ENCODE measurements at places on chromosomes 2 and 18. TPM values are rescaled to one million over a fixed set of nuclear protein-coding genes. Genes with fewer than 3 reads are reported as not detected.
A peak's percentile ranks its signal among the peaks of the same experiment; 100 is the strongest.

Gene AKAIN1
- not detected for total RNA-seq

Gene CD8B2
- not detected for total RNA-seq

Gene DSC3
- 0.10 TPM for total RNA-seq

GRCh38 chr2:239020541-239021041 lies 172.7 kb downstream of the TWIST2 start:
- DNase-seq: no peak
- no peaks in the 10 kb centered on the region for H3K4me1 ChIP-seq
- no peak overlapping the region for H3K4me3 ChIP-seq
- H3K36me3 ChIP-seq: no peaks in the 10 kb centered on the region
- H3K27ac ChIP-seq: no peak overlapping the region

- H3K27me3 ChIP-seq: no peaks in the 10 kb centered on the region
- no peak overlapping the region for H3K4me3 ChIP-seq
- no peaks in the 10 kb centered on the region for H3K36me3 ChIP-seq
Observed at GRCh38 chr2:14673351-14673875, 40.9 kb downstream of the LRATD1 start.

GRCh38 chr2:239165206-239165831 lies 235.5 kb downstream of the HDAC4 start:
- peaks cover 87% of the 10 kb centered on the region for H3K36me3 ChIP-seq
- DNase-seq: peak; percentile 8
- H3K27ac ChIP-seq: no peak overlapping the region
- no peak overlapping the region for H3K4me3 ChIP-seq

DNA sequence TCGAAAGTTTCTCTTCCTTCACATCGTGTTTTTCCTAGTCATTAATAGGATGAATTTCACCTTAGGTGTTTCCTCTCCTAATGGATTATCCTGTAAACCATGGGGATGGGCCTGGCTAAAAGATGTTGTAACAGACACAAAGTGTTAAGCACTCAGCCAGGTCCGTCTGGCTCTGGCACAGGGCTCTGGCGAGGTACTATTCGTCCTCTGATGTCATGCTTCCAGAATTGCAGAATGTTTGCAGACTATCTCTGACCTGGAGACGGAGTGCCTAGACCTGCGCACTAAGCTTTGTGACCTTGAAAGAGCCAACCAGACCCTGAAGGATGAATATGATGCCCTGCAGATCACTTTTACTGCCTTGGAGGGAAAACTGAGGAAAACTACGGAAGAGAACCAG lies 13.2 kb downstream of the ATG16L1 start:
- H3K27ac ChIP-seq: no peak overlapping the region
- H3K4me3 ChIP-seq: no peak overlapping the region
- no peak for DNase-seq
- H3K36me3 ChIP-seq: peaks cover 100% of the 10 kb centered on the region

- H3K4me1 ChIP-seq: no peaks in the 10 kb centered on the region
- H3K27me3 ChIP-seq: peaks cover 8% of the 10 kb centered on the region
- no peak overlapping the region for H3K4me3 ChIP-seq
- no peaks in the 10 kb centered on the region for H3K36me3 ChIP-seq
- H3K27ac ChIP-seq: no peak overlapping the region
Observed at GRCh38 chr18:12423393-12423792, 15.7 kb downstream of the PRELID3A start.

DNA sequence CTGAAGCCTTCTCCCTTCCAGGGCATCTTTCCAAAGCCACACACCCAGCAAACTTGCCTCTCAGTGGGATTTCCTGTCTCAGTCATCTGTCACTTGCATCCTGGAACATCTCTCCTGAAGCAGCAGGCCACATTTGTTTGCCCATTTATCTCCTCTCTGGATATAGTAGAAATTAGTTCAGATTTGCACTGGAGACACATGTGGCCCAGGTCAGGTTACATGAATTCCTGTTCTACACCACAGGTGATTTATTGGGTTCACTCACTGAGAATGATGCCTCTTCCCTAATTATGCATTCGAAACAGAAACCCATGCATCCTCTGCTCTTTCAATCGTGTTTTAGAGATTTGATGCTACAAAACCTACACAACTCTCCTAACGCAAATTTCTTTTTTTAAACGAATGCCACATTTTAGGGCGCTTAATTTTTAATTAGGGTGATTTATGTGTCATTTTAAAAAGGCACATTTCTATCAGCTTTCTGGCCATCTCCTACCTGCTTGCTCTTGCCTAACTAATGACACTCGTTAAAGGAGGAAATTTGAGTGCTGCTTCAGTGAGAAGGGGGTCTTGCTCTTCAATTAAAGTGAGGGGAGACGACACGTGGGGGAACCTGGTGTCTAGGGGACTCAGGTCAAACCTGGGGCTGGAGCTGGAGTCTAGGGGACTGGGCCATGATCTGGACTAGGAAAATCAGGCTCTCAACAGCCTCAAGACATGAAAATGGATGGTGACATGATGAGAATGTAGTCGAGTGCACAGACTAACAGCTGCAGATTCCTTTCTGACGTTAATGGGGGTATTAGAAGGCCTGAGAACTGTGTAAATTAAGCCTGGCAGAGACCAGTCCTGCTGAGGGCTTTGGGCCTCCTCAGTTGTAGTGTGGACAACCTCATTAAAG lies 221.4 kb downstream of the CLIP4 start:
- peaks cover 3% of the 10 kb centered on the region for H3K27me3 ChIP-seq
- no peak for DNase-seq
- H3K27ac ChIP-seq: no peak overlapping the region
- no peak overlapping the region for H3K4me3 ChIP-seq
- H3K4me1 ChIP-seq: no peaks in the 10 kb centered on the region
